ENCODE measurements at places on chromosomes 6 and 20. TPM values are rescaled to one million over a fixed set of nuclear protein-coding genes. Genes with fewer than 3 reads are reported as not detected.

DNA sequence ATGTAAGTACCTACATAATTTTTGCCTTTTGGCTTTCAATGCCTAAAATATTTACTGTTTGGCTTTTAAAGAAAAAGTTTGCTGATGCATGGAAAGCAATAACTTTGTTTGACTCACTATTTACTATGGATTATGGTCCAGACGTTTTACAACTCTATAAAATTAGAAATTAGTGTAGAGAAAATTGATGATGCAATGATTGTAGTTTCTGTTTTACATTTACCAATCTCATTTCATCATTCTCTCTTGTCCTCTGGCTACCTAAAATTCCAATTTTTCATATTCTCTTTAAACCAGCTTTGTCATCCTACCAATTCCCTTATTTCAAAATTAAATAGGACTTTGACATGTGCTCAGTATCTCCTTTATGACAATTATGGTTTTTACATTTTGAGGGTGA is 131.0 kb downstream of the IMPG1 start:
- no peak for DNase-seq

DNA sequence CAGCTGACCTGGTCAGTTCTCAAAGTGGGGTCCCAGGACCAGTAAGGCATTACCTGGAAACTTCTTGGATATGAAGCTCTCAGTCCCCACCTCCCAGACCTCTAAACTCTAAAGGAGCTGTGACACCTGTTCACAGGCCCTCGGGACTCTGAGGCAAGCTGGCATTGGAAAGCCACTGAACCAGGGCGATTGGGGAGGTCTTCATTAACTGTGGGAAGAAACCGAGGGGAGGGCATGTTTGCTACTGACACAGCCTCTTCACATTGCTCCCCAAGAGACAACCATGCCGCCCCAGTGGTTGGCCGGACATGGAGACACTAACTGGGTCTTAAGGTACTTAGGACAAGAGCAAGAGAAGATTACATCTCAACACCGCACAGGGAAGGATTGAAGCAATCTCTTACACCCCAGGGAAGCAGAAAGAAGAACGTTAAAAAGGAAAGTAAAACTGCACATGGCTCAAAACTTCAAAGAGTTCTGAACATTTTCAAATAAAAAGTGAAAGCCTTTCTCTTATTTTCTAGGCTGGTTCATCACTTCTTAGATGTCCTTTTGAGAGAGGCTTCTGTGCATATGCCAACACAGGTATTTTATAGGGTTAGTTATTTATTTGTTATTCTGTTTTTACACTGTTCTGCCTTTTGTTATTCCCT is 210.0 kb upstream of the CST7 start:
- DNase-seq = no peak

DNA sequence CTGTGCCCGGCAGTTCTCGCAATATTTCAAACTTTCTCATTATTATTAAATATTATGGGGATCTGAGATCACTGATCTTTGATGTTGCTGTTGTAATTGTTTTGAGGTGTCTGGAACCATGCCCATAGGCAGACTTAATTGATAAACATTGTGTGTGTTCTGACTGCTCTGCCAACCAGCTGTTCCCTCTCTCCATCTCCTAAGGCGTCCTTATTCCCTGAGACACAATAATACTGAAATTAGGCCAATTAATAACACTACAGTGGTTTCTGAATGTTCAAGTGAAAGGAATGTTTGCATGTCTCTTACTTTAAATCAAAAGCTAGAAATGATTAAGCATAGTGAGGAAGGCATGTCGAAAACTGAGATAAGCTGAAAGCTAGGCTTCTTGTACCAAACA is 7.6 kb downstream of the MAPK14 start:
- no peak for DNase-seq

- DNase-seq = no peak
Observed at GRCh38 chr20:50528804-50529351, 18.7 kb downstream of the PTPN1 start.

GRCh38 chr6:15264902-15265761 is 19.3 kb downstream of the JARID2 start:
- no peak for DNase-seq

DNA sequence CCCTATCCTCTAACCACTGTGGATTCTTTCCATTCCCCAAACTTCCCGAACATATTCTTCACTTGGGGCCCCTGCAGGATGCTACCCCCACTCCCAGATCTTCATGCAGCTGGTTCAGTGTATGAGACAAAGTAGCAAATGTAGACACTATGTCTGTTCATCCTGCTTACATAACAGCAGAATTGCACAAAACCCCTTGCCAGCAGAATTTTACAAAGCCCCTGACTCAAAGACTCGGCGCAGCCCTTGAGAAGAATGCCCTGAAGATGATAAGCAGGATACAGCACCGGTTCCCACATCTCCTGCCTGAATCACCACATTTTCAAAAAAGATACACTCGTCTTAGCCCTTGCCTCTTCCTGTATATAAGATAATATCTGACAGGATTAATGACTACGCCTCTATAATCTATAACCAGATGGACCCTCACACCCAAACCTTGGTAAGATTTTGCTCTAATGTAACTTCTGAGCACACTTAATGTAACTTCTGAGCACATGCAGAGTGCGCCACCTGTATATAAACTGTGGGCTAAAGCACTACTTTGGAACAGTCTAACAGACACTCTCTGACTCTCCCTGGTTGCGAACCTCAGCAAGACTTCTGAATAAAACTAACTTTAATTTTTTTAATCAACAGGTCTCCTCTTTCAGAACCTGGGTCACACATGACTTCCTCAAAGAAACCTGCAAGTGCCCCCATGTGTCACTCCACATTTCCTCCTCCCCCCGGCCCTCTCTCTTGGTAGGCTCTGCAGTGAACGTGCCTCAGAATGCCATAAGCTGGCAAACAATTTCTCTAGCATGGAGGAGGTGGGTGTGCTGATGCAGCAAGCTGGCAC is 28.7 kb downstream of the RALGAPA2 start:
- no peak for DNase-seq

DNA sequence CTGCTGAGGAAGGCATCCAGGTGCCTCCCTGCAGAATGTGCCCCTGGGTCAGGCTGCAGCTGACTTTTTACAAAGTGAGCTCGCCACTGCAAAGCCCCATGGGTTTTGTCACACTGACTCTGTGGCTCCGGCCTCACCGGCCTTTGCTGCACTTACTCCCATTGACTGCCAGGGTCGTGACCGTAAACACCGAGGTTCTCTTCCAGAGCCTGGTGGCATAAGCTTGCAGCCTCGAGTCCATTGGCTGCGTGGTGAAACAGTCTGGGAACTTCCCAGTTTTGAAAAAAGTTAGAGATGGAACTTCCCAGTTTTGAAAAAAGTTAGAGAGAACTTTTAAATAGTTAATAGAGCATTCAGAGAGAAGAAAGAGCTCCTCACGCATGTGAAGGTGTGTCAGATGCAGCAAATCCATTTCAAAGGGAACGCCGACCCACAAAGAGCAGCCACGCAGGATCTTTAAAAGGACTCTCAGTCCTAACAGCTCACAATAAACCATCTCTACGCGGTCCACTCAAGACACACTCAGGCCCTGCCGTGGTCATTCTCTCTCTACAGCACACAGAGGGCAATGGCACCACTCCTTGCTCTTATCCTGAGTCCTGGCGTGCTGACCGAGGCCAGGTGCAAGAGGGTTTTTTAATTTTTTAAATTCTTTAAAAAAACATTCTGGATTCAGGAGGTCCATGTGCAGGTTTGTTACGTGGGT is 12.8 kb downstream of the RAMACL start:
- DNase-seq = no peak

- no peak for DNase-seq
Observed at GRCh38 chr6:88585276-88585692, 378.1 kb downstream of the RNGTT start.

- DNase-seq = no peak
Observed at GRCh38 chr6:7417684-7418083, 28.1 kb downstream of the RIOK1 start.

GRCh38 chr6:154632119-154632518 is 101.1 kb upstream of the SCAF8 start:
- DNase-seq = no peak

GRCh38 chr6:47278545-47278944 is 31.2 kb downstream of the TNFRSF21 start:
- no peak for DNase-seq

DNA sequence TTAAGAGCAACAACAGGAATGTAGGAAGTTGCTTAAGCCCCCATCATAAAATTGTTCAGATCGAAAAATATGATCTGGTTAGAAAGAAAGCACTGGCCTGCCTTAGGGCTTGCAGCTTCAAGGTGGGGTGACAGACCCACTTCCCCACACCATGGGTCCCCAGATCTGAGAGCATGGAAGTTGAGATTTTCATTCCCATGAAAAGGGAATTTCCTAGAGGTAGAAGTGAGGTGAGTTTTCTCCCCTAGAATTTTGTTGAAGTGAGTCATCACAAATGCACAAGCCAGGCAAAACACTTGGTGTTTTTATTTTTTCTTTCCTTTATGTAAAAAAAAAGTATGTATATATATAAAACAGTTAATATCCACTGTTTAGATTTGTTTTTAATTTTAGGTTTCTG is 213.6 kb upstream of the SUPT3H start:
- no peak for DNase-seq

DNA sequence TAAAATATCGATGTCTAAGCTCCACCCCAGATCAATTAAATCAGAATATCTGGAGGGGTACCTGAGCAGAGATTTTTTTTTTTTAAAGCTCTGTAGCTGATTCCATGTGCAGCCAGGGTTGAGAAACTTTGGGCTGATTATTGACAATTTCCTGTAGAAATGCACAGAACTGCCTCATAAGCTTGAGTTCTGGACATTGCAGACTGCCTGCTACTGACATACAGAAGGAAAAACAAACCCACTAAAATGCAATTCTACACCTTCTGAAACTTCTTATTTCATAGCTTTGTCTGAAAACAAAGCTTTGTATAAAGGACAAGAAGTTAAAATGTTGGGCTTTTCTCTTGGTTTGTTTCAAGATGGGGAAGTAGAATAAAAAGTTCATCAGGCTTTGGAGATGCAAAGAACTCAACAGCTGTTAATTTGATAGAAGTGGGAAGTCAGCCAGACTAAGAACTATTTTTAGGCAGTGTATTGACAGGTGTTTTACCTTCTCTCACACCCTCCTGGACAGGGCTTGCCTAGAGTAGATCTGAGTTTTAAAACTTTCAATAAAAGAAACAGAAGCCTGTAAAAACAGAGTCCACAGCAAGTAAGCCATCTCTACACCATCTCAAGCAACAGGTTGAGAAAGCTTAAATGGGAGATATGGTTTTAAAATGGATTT is 147.7 kb downstream of the KCNQ5 start:
- no peak for DNase-seq

KHDC1L gene
- total RNA-seq = not detected

SLC35B2 gene
- total RNA-seq = 31.1 TPM

NTSR1 gene
- total RNA-seq = not detected

R3HDML gene
- total RNA-seq = not detected

DNMT3B gene
- total RNA-seq = 6.5 TPM

TGM3 gene
- not detected for total RNA-seq

RBPJL gene
- total RNA-seq = 837 TPM

TINAG gene
- total RNA-seq = not detected

KCNQ2 gene
- 3.0 TPM for total RNA-seq

All from body of pancreas (tissue), 4 donors.